ENCODE measurements at places on chromosomes 12 and 14.

- no peak for DNase-seq
Observed at GRCh38 chr12:123389560-123390351, 5.8 kb downstream of the KMT5A start.

- DNase-seq, result no peak
Observed at GRCh38 chr14:92058006-92058917, 18.4 kb upstream of the TRIP11 start.

GRCh38 chr14:64612021-64612380, 62.2 kb downstream of the PPP1R36 start:
- peak; percentile 91 for DNase-seq

GRCh38 chr14:69154779-69155178, 1.9 kb upstream of the DCAF5 start:
- DNase-seq, result peak; percentile 13

DNA sequence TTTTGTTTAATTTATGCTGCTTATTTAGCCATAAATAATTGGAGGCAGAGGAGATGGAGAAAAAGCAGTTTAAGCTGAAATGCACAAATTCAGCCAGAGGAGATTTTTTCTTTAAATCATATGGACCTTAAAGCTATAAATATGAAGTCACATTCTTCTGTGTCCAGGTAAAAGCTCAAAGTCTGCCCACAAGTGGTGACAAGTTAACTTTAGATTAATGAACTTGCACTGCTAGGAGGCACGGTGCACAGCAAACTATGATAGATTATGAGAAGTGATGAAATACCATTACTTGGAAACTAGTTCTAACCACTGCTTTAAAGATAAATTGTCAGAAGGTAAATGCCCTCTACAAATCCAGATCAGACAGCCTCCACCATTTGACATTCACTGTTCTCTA, 69.0 kb downstream of the IFT81 start:
- no peak for DNase-seq

- no peak for DNase-seq
Observed at GRCh38 chr14:79515158-79515557, 696.1 kb downstream of the DIO2 start.

GRCh38 chr12:75658901-75659823, 147.8 kb upstream of the KRR1 start:
- peak; percentile 78 for DNase-seq

DNA sequence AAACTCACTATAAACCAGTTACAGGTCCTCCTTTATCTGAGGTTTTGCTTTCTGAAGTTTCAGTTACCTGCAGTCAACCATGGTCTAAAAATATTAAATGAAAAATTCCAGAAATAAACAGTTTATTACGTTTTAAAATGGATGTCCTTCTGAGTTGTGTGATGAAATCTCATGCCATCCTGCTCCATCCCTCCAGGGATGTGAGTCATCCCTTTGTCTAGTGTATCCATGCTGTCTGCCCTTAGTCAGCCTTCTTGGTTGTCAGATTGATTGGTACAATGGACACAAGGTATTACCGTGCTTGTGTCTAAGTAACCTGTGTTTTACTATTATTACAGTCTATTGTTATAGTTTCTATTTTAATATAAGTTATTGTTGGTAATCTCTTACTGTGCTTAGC, 328.3 kb downstream of the APAF1 start:
- DNase-seq, result peak; percentile 9

GRCh38 chr12:85823436-85824180, 12.6 kb downstream of the RASSF9 start:
- peak; percentile 76 for DNase-seq

GRCh38 chr12:68497702-68498101, 113.0 kb upstream of the RAP1B start:
- DNase-seq, result peak; percentile 100

DNA sequence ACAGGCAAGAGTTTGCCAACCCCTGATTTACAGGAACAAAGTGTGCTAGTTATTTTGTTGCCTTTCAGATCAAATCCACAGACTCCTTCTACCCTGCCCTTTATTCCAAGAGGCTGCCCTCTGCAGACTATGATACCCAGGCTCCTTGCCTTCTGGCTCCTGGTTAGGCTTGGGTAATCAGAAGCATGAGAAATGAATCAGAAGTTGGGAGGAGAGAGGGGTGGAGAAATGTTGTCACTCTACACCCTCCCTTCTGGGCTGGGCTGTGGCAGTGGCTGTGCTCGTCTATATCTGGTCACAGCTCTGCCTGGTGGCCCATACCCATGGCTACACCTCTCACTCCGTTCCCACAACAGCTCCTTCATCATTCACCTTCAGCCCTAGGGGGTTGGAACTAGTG, 204.6 kb upstream of the PLXNC1 start:
- DNase-seq, result peak; percentile 53

- DNase-seq, result no peak
Observed at GRCh38 chr12:88163371-88163770, 21.3 kb downstream of the TMTC3 start.

DNA sequence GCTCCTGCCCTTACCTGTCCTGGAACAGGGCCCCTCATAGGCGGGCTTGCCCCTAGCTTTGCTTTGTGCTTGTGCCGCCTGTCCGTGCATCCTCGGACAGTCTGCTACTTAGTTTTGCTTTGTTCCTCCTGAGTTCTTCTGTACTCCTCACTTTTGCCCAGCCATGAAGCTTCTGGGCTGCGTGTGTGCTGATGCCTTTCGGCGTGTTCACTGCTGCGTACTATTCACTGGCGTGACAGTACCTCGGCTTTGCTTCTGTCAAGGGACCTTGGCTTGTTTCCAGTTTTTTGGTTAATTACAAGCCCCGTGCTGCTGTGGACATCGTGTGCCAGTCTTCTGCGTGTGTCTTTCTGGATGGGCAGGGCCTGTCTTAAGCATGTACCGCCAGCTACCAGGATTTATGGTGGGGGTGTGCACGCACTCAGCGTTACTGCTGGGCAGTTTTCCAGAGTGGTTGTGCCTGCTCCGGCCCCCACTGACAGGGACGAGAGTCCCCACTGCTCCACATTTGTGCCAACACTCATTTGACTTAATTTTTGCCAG, 2.5 kb downstream of the PACS2 start:
- DNase-seq, result no peak

DNA sequence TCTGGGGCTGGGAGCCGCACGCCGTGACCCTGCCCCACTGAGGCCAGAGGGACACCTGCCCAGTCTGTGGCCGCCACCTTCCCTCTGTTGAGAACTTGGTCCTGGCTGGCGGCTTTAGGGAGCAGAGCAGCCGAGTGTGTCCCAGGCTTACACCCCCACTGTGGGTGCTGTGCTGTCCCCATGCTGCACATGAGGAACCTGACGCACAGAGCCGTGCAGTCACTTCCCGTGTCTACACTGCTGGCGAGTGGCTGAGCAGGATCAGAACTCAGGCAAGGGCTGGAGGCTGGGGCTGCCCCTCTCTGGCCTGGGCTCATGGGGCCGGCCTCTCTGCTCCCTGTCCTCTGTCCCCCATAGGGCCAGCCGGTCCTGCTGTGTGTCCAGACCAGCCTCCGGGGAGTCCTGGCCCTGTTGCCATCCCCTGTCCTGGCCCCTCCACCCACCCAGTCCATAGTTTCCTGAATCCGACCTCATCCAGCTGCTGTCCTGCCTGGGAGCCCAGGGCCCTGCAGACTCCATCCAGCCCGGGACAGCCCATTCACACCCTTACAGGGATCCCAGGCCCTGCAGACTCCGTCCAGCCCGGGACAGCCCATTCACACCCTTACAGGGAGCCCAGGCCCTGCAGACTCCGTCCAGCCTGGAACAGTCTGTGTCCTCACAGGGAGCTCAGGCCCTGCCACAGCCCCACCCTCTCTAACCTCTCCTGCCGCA, 10.3 kb downstream of the FBRSL1 start:
- DNase-seq, result no peak

DNA sequence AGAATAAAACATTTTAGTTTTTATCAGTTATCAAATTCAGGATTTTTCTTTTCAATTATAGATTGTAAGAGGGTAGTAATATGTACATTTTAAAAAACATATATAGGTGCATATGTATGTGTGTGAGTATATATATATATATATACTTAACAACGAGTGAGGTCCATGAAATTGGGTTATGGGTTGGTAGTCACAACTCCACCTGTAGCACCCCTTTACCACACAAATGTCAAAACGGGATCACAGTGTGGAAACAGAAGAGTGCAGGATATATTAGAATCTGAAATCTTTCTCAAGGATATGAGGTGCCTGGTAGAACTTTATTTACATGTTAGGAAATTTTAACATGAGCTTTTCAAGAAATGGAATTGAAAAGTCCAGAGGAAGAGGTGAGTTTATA, 31.3 kb downstream of the MIA2 start:
- peak; percentile 51 for DNase-seq
